Transverse colon (tissue), 4 donors: ENCODE measurements at places on chromosomes 2 and 18. TPM values are rescaled to one million over a fixed set of nuclear protein-coding genes. Genes with fewer than 3 reads are reported as not detected.

- H3K27me3 ChIP-seq: no peaks in the 10 kb centered on the region
- DNase-seq: no peak
- H3K27ac ChIP-seq: no peak overlapping the region
- no peaks in the 10 kb centered on the region for H3K36me3 ChIP-seq
- H3K4me1 ChIP-seq: no peaks in the 10 kb centered on the region
- no peak overlapping the region for H3K4me3 ChIP-seq
These were observed 668.4 kb downstream of the TMEM182 start for GRCh38 chr2:103430191-103430590.

PTH2R gene
- not detected for total RNA-seq

ANKRD30BL gene
- total RNA-seq: not detected

- no peak overlapping the region for H3K27ac ChIP-seq
- H3K36me3 ChIP-seq: no peaks in the 10 kb centered on the region
- no peak overlapping the region for H3K4me3 ChIP-seq
- no peaks in the 10 kb centered on the region for H3K27me3 ChIP-seq
- H3K4me1 ChIP-seq: no peaks in the 10 kb centered on the region
- DNase-seq: no peak
These were observed 34.5 kb upstream of the TMEM87B start for GRCh38 chr2:112020561-112020960.

DNA sequence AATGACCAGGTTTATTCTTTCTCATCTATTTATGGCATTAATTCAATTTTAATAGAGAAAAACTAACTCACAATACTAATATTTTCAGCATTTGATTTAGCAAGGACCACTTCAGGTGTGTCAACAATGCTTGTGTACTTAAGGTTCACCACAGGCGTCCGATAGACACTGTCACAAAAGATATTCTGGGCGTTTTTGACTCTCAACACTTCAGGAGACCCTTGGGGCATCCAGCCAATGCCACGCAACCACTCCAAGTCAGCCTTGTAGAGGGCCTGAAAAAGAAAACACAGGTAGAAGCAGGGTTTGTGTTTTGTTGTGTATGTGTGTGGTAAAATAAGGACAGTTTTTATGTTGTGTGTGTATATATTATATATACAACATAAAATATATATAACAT, 158.2 kb downstream of the NEB start:
- no peaks in the 10 kb centered on the region for H3K4me1 ChIP-seq
- H3K4me3 ChIP-seq: no peak overlapping the region
- H3K36me3 ChIP-seq: no peaks in the 10 kb centered on the region
- no peaks in the 10 kb centered on the region for H3K27me3 ChIP-seq
- H3K27ac ChIP-seq: no peak overlapping the region

CFAP65 gene
- total RNA-seq: 3.0 TPM

- H3K36me3 ChIP-seq: no peaks in the 10 kb centered on the region
- no peak for DNase-seq
- no peak overlapping the region for H3K4me3 ChIP-seq
- no peaks in the 10 kb centered on the region for H3K27me3 ChIP-seq
These were observed 99.6 kb downstream of the ATL2 start for GRCh38 chr2:38277245-38278116.

GRCh38 chr2:213248637-213249036, 35.6 kb upstream of the SPAG16 start:
- H3K4me1 ChIP-seq: no peaks in the 10 kb centered on the region
- no peak overlapping the region for H3K27ac ChIP-seq

- no peaks in the 10 kb centered on the region for H3K27me3 ChIP-seq
- no peaks in the 10 kb centered on the region for H3K36me3 ChIP-seq
- H3K4me1 ChIP-seq: no peaks in the 10 kb centered on the region
These were observed 488.8 kb downstream of the PARD3B start for GRCh38 chr2:205034034-205034433.

CAVIN2 gene
- 26.0 TPM for total RNA-seq

CAPG gene
- total RNA-seq: 18.3 TPM

PHLPP1 gene
- 17.7 TPM for total RNA-seq

DNA sequence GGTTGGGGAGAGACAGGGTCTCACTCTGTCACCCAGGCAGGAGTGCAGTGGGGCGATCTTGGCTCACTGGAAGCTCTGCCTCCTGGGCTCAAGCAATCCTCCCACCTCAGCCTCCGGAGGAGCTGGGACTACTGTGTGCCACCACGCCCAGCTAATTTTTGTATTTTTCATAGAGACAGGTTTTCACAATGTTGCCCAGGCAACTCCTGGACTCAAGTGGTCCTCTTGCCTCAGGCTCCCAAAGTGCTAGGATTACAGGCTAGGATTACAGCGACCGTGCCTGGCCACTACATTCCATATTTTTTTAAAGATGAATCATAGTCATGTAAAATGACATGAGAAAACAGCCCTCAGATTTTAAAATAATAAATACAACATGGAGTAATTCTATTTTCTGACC, 32.3 kb downstream of the CWC22 start:
- H3K36me3 ChIP-seq: no peaks in the 10 kb centered on the region
- no peaks in the 10 kb centered on the region for H3K4me1 ChIP-seq
- H3K27ac ChIP-seq: no peak overlapping the region

KLF7 gene
- 6.6 TPM for total RNA-seq

KCNK3 gene
- total RNA-seq: 0.37 TPM
